ENCODE measurements at places on chromosomes 6 and 20. TPM values are rescaled to one million over a fixed set of nuclear protein-coding genes. Genes with fewer than 3 reads are reported as not detected.

The ADGRG6 gene
- total RNA-seq: 45.4 TPM

The PLA2G7 gene
- 1.9 TPM for total RNA-seq

The HCK gene
- 2.2 TPM for total RNA-seq

The EGFL8 gene
- 5.9 TPM for total RNA-seq

The GSTA3 gene
- total RNA-seq: not detected

The KIF25 gene
- not detected for total RNA-seq

The BMP5 gene
- 0.94 TPM for total RNA-seq

The HAO1 gene
- not detected for total RNA-seq

The TSHZ2 gene
- total RNA-seq: 1.9 TPM

The SRMS gene
- not detected for total RNA-seq

The TREM2 gene
- total RNA-seq: 6.6 TPM

Measured in parietal lobe (tissue), 2 donors.